ENCODE measurements at places on chromosomes 5 and 9.
A peak's percentile ranks its signal among the peaks of the same experiment; 100 is the strongest.

- peak; percentile 42 for DNase-seq
These were observed 96.5 kb downstream of the TLE1 start for GRCh38 chr9:81592887-81593266.

DNA sequence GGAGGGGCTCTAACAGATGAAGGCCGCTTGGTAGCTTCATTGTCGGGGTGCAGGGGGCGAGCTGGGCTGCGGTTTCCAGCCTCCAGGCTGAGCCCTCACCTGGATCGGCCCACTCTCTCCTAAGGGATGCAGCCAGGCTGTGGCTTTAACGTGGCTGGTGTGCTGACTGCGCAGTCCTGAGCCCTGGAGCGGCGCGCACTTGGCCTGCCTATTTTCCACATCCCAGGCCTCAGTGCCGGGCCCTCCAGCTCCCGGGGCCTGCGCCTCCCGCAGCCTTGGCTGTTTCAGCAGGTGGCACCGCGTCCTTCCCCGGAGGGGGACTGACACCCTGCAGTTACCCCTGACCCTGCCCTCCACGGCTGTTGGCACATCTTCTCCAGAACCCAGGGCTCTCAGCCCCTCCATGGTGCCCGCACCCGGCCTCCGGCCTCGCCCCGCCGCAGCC is 1.4 kb downstream of the RNU6ATAC start:
- peak; percentile 38 for DNase-seq

- no peak for DNase-seq
These were observed 221.6 kb downstream of the ACTL7B start for GRCh38 chr9:108634204-108634603.

- peak; percentile 52 for DNase-seq
These were observed 78.8 kb downstream of the F2RL2 start for GRCh38 chr5:76544268-76544926.

DNA sequence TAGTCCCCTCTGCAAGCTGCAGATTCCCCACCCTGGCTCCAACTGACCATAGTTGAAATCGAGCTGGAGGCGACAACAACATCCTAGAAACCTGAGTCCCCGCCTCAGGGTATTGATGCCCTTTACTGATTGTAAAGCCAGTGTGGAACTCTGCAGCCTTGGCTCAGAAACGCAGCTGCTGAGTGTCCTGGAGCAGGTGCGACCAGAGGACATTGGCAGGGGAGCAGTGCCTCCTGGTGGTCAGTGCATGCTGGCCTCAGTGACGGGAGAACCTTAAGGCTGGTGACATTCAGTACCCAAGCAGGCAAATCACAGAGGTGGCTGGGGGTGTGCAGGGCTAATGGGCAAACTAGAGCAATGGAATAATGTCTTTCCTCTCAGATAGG is 20.4 kb upstream of the ZNF354B start:
- peak; percentile 76 for DNase-seq

DNA sequence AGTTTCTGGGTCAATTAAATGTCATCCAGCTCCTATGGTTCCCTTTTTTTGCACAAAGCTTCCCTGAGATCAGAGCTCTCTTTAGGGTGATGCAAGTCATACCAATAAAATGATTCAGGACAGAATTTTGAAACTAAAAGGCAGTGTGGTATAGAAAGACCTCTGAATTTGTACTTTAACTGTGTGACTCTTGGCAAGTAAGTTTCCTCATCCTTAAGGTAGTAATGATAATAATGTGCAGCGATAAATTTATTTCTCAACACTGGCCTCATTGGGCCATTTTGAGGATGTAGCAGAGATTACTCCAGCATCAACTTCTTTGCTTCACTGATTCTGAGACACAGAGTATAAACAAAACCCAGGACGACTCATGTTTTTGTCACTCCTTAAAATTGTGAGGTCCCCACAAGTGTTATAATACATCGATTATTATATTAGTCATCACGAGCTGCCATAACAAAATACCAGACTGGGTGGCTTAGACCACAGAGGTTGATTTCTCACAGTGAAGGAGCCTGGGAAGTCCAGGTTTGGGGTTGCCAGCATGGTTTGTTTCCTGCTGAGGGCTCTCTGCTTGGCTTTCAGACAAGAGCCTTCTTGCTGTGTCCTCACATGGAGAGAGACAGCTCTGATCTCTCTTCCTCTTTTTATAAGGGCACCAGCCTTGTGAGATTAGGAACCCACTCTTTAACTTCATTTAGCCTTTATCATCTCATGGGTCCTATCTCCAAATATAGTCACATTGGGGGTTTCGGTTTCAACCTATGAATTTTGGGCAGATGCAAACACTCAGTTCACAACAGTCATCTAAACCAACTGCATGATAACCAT is 293.0 kb downstream of the ZNF608 start:
- DNase-seq = no peak

DNA sequence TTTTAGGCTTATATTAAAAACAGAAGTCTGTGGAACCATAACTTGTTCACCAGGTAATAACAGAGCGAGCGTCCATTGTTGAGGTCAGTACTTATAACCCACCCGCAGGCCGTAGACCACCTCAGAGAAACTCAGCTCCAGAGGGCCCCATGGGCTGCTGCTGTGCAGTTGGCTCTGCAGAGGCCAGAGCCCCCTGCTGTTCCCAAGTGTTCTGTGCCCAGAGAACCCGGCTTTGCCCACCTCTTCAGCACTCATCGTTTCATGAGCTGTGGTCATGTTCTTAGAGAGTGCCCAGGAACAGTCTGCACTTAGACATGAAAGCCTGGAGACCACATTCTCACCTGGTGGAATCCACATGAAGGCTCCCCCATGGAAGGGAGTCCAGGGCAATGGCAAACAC is 50.4 kb upstream of the SLC2A8 start:
- DNase-seq = no peak

DNA sequence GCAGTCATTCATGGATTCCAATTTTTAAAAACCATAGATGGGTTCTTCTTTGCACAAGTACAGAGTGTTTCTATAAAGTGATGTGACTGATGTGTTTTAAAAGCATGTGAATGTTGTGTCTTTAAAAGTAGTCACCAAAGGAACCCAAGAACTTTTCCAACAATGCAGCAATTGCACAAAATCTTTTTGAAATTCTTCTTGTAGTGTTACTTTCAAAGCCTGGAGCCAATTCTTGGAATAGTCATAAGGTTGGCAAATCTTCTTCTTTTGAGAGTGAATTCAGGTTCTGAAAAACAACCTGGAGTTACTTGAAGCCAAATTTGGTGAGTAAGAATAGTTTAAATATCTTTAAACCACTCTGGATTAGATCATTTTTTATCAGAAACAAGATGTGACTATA is 10.5 kb downstream of the GRAMD2B start:
- no peak for DNase-seq

- DNase-seq = no peak
These were observed 43.3 kb upstream of the NEURL1B start for GRCh38 chr5:172597755-172598155.

DNA sequence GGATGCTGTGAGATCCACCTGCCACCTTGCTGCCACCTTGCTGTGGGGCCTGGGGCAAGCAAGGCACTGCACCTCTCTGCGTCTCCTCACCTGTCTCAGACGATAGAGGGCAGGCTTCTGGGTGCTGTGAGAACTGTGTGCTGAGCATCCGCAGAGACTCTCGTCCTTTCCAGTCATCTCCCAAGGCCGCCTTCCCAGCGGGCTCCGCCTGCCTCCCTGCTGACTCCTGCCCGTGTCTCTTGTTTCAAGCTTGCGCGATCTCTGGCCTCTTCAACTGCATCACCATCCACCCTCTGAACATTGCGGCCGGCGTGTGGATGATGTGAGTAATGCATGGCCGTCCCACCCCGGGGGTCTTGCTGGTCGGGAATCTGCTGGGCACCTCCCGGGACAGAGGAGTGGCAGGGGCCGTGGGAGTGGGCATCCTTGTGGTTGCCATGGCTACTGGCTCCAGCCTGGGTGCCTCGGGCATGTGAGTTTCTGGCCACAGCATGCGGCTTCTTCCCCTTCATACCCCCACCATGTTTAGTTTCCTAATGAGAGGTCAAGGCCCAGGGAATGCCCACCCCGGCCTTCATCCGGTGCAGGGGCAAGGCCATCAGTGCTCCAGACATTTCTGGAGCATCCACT is 3.6 kb downstream of the CACFD1 start:
- no peak for DNase-seq

- no peak for DNase-seq
These were observed 43.7 kb upstream of the ANGPTL2 start for GRCh38 chr9:127166111-127166510.

GRCh38 chr9:3909966-3910650 is 384.3 kb upstream of the RFX3 start:
- no peak for DNase-seq

All from testis (tissue), 5 donors.